ENCODE measurements at places on chromosomes 1 and 21.
A peak's percentile ranks its signal among the peaks of the same experiment; 100 is the strongest.

GRCh38 chr1:46960250-46960649, 19.0 kb upstream of the CYP4A11 start:
- DNase-seq: no peak

DNA sequence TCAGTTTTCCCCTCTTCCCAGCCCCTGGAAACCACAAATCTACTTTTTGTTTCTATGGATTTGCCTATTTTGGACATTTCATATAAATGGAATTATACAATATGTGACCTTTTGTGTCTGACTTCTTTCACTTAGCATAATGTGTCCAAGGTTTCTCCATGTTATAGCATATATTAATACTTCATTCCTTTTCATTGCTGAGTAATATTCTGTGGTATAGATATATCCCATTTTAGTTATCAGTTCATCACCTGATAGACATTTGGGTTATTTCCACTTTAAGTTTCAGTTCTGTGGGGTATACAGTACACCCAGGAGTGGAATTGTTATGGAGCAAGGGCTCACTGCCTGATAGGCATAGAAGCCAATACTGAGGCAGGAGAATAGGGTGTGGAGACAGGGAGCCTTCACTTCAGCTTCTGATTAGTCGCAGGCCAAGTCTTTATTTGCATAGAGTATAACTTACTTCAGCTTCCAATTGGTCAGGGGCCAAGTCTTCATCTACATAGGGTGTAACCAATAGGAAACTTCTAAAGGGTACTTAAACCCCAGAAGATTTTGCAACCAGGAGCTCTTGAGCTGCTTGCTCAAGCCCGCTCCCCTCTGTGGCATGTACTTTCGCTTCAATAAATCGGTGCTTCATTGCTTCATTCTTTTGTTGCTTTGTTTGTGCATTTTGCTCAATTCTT, 8.3 kb upstream of the NVL start:
- DNase-seq: no peak

- no peak for DNase-seq
Measured at GRCh38 chr1:30034105-30034626, 689.2 kb downstream of the MATN1 start.

DNA sequence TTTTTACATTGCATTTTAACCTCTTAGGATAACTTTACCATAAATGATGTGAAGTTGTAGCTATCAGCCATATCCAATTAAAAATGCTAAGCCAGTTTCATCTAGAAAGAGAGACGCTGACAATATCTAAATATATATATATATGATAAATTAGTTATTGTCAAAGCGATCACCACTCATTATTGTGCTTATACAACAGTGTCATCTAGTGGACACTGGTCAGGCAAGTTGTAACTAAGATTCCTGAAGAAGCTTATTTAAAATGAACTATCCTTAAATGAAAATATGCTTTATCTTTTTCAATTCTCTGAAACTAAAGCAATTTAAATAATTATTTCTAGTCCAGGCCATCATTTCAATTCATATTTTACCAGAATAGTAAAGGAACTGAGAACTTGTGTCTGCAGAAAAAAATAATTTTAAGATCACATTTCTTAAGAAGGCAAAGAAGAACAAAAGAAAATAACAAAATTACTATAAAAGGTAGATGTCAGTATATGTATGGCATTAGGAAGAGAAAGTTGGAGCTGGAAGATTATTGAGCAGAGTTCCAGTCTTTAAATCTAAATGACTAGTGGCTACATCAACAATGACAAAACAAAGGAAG, 193.3 kb upstream of the SNX7 start:
- peak; percentile 41 for DNase-seq
